ENCODE measurements at places on chromosomes 11 and 22. TPM values are rescaled to one million over a fixed set of nuclear protein-coding genes. Genes with fewer than 3 reads are reported as not detected.
A peak's percentile ranks its signal among the peaks of the same experiment; 100 is the strongest.

DNA sequence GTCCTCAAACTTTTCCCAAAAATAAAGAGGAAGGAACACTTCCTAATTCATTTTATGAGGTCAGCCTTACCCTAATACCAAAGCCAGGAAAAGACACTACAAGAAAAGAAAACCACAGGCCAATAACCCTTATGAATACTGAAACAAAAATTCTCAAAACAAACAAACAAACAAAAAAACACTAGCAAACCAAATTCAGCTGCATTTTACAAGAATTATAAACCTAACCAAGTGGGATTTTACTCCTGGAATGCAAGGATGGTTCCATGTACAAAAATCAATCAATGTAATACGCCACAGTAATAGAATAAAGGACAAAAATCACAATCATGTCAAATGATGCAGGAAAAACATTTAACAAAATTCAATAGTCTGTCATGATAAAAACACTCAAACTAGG lies 13.3 kb downstream of the ARVCF start:
- DNase-seq: no peak

DNA sequence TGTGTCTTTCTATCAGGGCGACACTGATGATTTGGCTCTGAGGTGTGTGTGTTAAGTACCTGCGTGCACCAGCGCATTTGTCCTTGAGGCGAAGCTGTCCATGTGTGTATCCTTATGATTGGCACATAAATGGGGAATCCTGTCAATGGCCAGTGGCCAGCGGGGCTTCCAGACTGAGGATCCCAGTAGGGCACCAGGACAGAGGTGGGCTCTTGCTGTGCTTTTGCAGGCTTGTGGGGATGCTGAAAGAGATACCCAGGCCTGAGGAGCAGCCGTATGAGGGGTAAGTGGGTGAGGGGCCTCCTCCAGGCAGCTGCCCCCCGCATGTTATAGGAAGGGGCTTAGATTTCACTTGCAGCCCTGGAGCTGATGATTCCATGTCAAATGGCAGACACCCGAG lies 156.8 kb downstream of the ST3GAL4 start:
- no peak for DNase-seq

- DNase-seq: no peak
Measured at GRCh38 chr22:30254314-30254713, 7.8 kb upstream of the LIF start.

GRCh38 chr11:78419327-78419726 lies 1.7 kb upstream of the GAB2 start:
- peak; percentile 79 for DNase-seq

GRCh38 chr11:74470526-74470925 lies 3.2 kb upstream of the KCNE3 start:
- no peak for DNase-seq

The TEX12 gene
- total RNA-seq: not detected

The DEFB108B gene
- not detected for total RNA-seq

The CBLIF gene
- total RNA-seq: not detected
